Gastroesophageal sphincter (tissue), 4 donors: ENCODE measurements at places on chromosomes 3 and 15. TPM values are rescaled to one million over a fixed set of nuclear protein-coding genes. Genes with fewer than 3 reads are reported as not detected.

The ASB14 gene
- total RNA-seq = 0.16 TPM

The SI gene
- not detected for total RNA-seq

The CSPG4 gene
- total RNA-seq = 136 TPM

The RAB6B gene
- total RNA-seq = 5.0 TPM

The NMD3 gene
- total RNA-seq = 56.5 TPM

The EXD1 gene
- total RNA-seq = not detected

The GOLGA8Q gene
- 1.5 TPM for total RNA-seq

DNA sequence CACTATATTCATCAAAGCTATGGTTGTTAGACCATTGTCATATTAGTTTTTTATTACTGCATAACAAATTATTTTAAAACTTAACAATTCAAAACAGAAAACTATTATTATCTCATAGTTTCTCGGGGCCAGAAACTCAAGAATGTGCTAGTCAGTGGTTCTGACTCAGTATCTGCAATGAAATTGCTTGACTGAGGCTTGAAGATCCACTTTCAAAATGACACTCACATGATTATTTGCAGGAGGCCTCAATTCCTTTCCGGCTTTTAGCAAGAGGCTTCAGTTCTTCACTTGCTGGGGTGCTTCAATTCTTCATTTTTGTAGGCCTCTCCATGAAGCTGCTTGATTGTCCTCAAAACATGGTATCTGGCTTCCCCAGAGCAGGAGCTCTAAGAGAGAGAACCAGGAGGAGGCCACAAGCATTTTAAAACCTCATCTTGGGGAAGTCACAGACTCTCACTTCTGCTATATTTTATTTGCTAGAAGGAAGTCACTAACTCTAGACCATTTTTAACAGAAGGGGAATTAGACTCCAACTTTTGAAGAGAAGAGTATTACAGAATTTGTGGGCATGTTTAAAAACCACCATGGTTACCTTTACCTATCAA lies 383.7 kb downstream of the MFSD1 start:
- no peaks in the 10 kb centered on the region for H3K27me3 ChIP-seq
- H3K4me3 ChIP-seq = no peak overlapping the region
- no peak for ATAC-seq
- H3K36me3 ChIP-seq = no peaks in the 10 kb centered on the region
- no peaks in the 10 kb centered on the region for H3K4me1 ChIP-seq
- no peak overlapping the region for H3K27ac ChIP-seq

GRCh38 chr3:122099255-122099654 lies 44.1 kb downstream of the CD86 start:
- H3K4me3 ChIP-seq = no peak overlapping the region
- no peak for ATAC-seq
- no peak overlapping the region for H3K27ac ChIP-seq
- H3K36me3 ChIP-seq = no peaks in the 10 kb centered on the region

DNA sequence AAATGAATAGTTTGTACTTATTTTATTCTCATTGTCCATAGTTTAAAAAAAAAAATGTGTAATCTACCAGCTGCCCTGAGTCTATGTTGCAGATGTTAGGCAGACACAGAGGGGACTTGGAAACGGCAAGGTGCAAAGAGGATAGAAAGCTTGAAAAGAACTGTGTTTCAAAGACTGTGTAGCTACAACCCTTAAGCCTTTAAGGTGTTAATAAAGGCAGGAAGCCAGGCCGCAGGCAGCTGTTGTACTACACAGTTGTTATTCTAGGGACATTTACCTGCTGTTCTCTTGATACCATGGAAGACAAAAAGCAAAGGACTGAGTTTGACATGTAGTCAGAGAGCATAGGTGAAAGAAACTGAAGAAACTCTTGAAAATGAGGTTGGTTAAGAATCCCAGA lies 440.0 kb downstream of the TUSC7 start:
- no peak for ATAC-seq
- H3K36me3 ChIP-seq = no peaks in the 10 kb centered on the region
- no peak overlapping the region for H3K27ac ChIP-seq
- no peaks in the 10 kb centered on the region for H3K4me1 ChIP-seq

- H3K4me1 ChIP-seq = no peaks in the 10 kb centered on the region
- H3K27me3 ChIP-seq = no peaks in the 10 kb centered on the region
- peaks cover 57% of the 10 kb centered on the region for H3K36me3 ChIP-seq
- no peak overlapping the region for H3K4me3 ChIP-seq
Observed at GRCh38 chr3:69020424-69020823, 6.9 kb upstream of the EOGT start.

DNA sequence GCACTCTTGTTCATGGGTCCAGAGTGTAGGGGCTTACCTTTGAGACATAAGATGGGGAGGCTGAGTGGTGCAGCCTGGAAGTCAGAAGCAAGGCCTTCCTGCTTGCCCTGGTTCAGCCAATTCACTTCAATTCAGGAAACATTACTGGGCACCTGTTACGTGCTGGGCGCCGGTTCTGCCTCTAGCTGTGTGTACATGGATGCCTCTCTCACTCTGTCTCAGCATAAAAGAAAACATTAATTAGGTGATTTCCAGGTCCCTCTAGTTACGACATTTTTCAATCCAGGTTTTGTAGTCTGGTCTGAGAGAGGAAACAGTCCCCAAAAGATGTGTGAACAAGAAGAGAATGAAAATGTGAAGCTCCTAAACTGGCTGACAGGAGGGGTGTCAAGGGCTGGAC lies 1.2 kb downstream of the RTP1 start:
- no peak for ATAC-seq
- H3K27ac ChIP-seq = no peak overlapping the region
- no peaks in the 10 kb centered on the region for H3K27me3 ChIP-seq
- no peak overlapping the region for H3K4me3 ChIP-seq

GRCh38 chr3:160139291-160139690 lies 85.9 kb upstream of the C3orf80 start:
- H3K4me3 ChIP-seq = no peak overlapping the region
- ATAC-seq = no peak
- H3K27ac ChIP-seq = no peak overlapping the region
- no peaks in the 10 kb centered on the region for H3K4me1 ChIP-seq
- no peaks in the 10 kb centered on the region for H3K27me3 ChIP-seq

DNA sequence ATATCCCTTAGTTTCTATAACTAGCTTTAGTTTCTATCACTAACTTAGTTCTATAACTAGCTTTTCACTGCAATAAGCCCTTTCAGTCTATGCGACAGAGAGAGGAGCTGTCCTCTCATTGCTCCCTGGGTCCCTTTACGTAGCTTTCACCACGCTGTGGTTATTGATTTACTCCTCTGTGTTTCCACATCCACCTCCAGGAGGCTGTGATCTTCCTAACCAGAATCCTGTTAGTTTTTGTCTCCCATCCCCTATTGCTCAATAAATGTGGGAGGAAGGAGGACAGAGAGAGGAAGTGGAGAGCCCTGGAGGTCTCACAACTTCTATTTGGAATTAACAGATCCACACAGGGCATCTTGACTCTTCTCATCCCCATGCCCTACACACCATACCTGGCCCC lies 1036.1 kb downstream of the MCTP2 start:
- peak overlapping the region; percentile 72 for H3K27ac ChIP-seq
- ATAC-seq = no peak
- H3K36me3 ChIP-seq = no peaks in the 10 kb centered on the region
- H3K27me3 ChIP-seq = no peaks in the 10 kb centered on the region

- peaks cover 19% of the 10 kb centered on the region for H3K4me1 ChIP-seq
- H3K27ac ChIP-seq = no peak overlapping the region
- peak overlapping the region; percentile 14 for H3K4me3 ChIP-seq
- H3K36me3 ChIP-seq = no peaks in the 10 kb centered on the region
Observed at GRCh38 chr3:62372621-62373041, 719 bp downstream of the FEZF2 start.

- H3K4me1 ChIP-seq = no peaks in the 10 kb centered on the region
- H3K4me3 ChIP-seq = no peak overlapping the region
- H3K36me3 ChIP-seq = no peaks in the 10 kb centered on the region
- no peak overlapping the region for H3K27ac ChIP-seq
- no peak for ATAC-seq
Observed at GRCh38 chr3:46707601-46708011, 6.4 kb downstream of the TMIE start.

GRCh38 chr3:183664913-183665381 lies 29.5 kb downstream of the KLHL24 start:
- H3K4me1 ChIP-seq = peaks cover 7% of the 10 kb centered on the region
- no peak for ATAC-seq
- peaks cover 67% of the 10 kb centered on the region for H3K36me3 ChIP-seq
- H3K4me3 ChIP-seq = no peak overlapping the region
- H3K27me3 ChIP-seq = no peaks in the 10 kb centered on the region

GRCh38 chr3:133460809-133461208 lies 61.0 kb downstream of the BFSP2 start:
- H3K36me3 ChIP-seq = no peaks in the 10 kb centered on the region
- no peak for ATAC-seq
- no peaks in the 10 kb centered on the region for H3K27me3 ChIP-seq
- no peaks in the 10 kb centered on the region for H3K4me1 ChIP-seq

DNA sequence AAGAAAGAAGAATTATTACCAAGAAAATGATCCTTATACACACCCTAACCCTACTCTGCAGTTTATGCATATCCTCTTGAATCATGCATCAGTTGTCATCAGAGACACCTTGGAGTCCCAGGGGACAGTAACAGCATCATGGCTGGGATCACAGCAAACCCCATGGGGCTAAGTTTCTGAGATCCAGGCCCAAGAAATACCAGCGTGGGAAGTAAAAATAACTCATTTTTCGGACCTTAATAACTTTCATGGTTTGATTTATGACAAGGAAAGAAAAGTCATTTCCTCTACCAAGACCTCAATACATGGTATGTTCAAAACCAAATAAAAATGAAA lies 38.8 kb upstream of the B3GNT5 start:
- no peak overlapping the region for H3K27ac ChIP-seq
- no peaks in the 10 kb centered on the region for H3K36me3 ChIP-seq
- H3K4me1 ChIP-seq = peaks cover 3% of the 10 kb centered on the region
- no peak overlapping the region for H3K4me3 ChIP-seq
- peaks cover 11% of the 10 kb centered on the region for H3K27me3 ChIP-seq
- ATAC-seq = no peak

DNA sequence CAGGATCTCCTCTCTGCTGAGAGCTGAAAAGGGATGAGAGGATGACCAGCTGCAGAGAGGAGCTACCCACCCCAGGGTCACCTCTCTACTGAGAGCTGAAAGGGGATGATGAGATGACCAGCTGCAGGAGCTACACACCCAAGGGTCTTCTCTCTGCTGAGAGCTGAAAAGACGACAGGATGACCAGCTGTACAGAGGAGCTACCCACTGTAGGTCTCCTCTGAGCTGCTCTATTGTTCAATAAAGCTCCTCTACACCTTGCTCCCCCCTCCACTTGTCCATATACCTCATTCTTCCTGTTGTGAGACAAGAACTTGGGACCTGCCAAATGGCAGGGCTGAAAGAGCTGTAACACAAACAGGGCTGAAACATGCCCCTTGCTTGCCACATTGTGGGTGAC lies 149.9 kb downstream of the FMN1 start:
- H3K4me1 ChIP-seq = no peaks in the 10 kb centered on the region
- no peak overlapping the region for H3K27ac ChIP-seq
- no peaks in the 10 kb centered on the region for H3K36me3 ChIP-seq
- H3K27me3 ChIP-seq = no peaks in the 10 kb centered on the region
- no peak for ATAC-seq

- H3K4me3 ChIP-seq = no peak overlapping the region
- H3K4me1 ChIP-seq = no peaks in the 10 kb centered on the region
- H3K36me3 ChIP-seq = no peaks in the 10 kb centered on the region
- H3K27me3 ChIP-seq = no peaks in the 10 kb centered on the region
- ATAC-seq = no peak
Observed at GRCh38 chr15:77430213-77430612, 9.5 kb downstream of the HMG20A start.

GRCh38 chr3:49924683-49925082 lies 4.9 kb downstream of the MON1A start:
- H3K36me3 ChIP-seq = peaks cover 16% of the 10 kb centered on the region
- no peak overlapping the region for H3K4me3 ChIP-seq
- no peak for ATAC-seq
- no peak overlapping the region for H3K27ac ChIP-seq
- H3K4me1 ChIP-seq = peaks cover 13% of the 10 kb centered on the region
- H3K27me3 ChIP-seq = no peaks in the 10 kb centered on the region

DNA sequence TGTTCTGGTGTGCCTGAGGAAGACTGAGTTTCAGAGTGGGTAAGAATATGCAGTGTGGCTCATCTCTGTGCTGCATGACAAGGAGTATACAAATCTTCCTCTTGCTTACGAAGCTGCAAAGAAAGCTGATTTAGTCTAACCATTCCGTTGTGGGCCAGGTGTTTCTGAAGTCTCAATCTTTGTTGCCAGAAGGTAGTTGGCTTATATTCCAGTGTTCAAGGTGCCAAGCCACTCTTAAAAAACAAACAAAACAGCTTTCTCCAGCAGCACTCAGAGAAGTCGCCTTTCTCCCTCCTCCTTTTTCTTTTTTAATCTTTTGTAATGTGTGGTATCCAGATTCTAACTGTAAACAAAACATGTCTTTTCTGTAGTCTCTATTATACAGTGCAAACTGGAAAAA lies 872.4 kb downstream of the NAALADL2 start:
- no peaks in the 10 kb centered on the region for H3K36me3 ChIP-seq
- H3K27ac ChIP-seq = no peak overlapping the region
- no peak overlapping the region for H3K4me3 ChIP-seq
- H3K27me3 ChIP-seq = no peaks in the 10 kb centered on the region
- no peaks in the 10 kb centered on the region for H3K4me1 ChIP-seq
- ATAC-seq = no peak

- H3K27ac ChIP-seq = peak overlapping the region; percentile 100
- ATAC-seq = no peak
- H3K36me3 ChIP-seq = peaks cover 19% of the 10 kb centered on the region
Observed at GRCh38 chr15:64845183-64845611, 3.5 kb downstream of the PLEKHO2 start.

- H3K36me3 ChIP-seq = no peaks in the 10 kb centered on the region
- H3K4me1 ChIP-seq = peaks cover 50% of the 10 kb centered on the region
- no peaks in the 10 kb centered on the region for H3K27me3 ChIP-seq
- no peak overlapping the region for H3K27ac ChIP-seq
- peak overlapping the region; percentile 87 for H3K4me3 ChIP-seq
- no peak for ATAC-seq
Observed at GRCh38 chr3:9732740-9733115, 1.2 kb downstream of the BRPF1 start.

GRCh38 chr3:151867666-151868065 lies 5.8 kb upstream of the SUCNR1 start:
- no peaks in the 10 kb centered on the region for H3K27me3 ChIP-seq
- ATAC-seq = no peak
- no peak overlapping the region for H3K27ac ChIP-seq
- no peaks in the 10 kb centered on the region for H3K36me3 ChIP-seq

GRCh38 chr3:56700151-56700550 lies 17.1 kb upstream of the TASOR start:
- no peak overlapping the region for H3K4me3 ChIP-seq
- no peaks in the 10 kb centered on the region for H3K4me1 ChIP-seq
- H3K27ac ChIP-seq = no peak overlapping the region
- no peaks in the 10 kb centered on the region for H3K27me3 ChIP-seq
- no peak for ATAC-seq
